ENCODE measurements at places on chromosomes 13 and 19.

- DNase-seq: no peak
These were observed 1472.6 kb downstream of the UQCRFS1 start for GRCh38 chr19:27740396-27740795.

GRCh38 chr19:30804751-30805150, 432.6 kb downstream of the ZNF536 start:
- DNase-seq: peak; percentile 22

DNA sequence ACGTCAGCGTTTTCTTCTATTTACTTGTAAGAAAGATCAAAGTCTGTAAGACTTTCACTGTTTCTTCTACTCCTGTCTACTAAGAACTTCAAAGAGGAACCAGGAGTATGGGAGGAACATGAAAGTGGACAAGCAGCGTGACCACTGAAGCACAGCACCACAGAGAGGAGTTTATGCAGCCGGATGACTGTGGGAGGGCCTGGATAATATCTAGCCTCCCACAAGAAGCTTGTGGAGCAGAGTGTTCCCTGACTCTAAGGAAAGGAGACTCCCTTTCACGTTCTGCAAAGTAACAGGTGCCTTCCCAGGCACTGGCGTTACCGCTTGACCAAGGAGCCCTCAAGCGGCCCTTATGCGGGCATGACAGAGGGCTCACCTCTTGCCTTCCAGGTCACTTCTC, 83.6 kb upstream of the PDCD5 start:
- no peak for DNase-seq

DNA sequence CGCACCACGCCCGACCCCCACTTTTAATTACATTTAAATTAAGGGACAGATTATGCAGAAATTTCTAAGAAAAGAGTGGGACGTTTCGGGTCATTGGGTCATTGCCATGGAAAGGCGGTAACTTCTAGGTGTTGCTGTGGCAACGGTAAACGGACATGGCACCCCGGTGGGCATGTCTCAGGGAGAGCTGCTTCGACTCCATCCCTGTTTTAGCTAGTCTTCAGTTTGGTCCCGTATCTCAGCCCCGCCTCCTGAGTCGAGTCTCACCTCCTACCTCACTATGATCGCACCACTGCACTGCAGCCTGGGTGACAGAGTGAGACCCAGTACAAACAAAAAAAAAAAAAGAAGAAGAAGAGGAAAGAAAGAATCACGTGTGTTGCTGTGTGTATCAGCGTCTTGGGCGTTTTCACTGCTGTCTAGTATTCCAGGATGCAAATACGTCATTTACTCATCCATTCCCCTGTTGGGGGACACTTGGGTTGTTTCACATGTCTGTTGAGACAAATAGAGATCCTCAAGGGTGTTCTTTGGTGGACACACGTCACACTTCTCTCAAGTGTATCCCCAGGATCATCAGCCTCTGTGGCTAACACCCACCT, 41.7 kb downstream of the CELF5 start:
- DNase-seq: no peak

DNA sequence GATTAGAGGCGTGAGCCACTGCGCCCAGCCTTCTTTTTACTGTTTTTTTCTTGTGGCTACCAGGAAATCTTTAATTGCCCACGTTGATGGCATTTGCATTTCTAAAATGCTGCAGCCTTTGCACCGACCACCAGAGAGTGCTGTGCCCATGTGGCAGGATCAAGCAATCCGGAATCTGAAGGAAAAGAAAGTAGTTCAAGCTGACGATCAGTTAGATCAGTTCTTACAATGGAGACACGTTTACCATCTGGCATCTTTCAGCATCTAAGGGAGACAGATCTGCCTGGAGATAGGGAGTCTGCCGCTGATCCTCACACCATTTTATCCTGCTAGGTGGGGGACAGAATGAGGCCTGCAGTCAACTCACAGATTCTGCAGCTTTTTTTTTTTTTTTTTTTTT, 19.9 kb downstream of the TINCR start:
- DNase-seq: no peak

DNA sequence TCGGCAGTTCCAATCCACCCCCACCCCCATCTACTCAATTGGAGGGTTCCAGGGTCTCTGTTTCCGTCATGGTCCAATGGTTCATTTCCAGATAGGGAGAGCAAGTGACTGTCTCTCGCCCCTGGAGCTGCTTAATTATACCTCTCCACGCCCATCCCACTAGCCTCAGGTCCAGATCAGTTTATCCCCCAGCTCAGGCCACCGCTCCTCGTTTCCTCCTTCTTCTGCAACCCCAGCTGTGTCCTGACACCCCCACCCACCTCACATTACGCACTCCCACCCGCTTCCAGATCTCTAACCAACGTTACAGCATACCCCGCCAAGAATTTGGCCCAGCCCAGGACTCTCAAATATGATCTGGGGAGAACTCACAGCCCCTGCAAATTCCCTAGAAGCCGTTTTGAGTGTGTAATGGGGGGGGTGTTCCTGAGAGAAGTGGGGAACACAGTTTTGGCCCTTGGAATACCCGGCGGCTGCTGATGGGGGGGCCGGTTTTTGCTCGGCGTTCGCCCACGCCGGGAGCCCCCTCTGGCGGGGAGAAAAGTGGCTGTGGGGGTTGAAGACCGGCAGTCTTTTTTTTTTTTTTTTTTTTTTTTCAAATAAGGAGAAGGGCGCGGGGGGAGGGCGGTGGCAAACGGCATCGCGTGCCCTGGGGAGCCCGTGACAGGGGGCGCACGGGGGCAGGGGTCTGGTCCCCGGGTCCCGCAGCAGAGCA, 1.7 kb upstream of the PDE4A start:
- DNase-seq: no peak

GRCh38 chr13:84659359-84659661, 777.0 kb upstream of the SLITRK1 start:
- DNase-seq: no peak

- no peak for DNase-seq
These were observed 759.9 kb downstream of the GPC5 start for GRCh38 chr13:92158346-92158745.

GRCh38 chr19:53626486-53626885, 5.3 kb upstream of the DPRX start:
- no peak for DNase-seq

DNA sequence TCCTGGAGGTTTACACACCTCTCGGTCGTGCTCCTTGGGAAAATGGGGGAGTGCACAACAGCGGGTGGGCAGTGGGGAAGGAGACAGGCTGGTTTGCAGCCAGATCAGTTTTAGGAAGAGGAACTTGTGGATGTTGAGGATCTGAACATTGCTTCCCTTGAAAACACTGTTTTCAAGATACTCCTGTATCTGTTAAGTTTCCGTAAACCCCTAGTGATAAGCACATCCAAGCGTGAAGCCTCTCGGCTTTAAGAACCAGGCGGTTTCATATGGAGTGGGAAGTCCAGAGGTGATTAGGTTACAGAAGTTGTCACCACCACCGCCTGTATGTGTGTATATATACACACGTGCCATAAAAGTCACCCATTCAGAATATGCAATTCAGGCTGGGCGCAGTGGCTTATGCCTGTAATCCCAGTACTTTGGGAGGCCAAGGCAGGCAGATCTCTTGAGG, 47.4 kb downstream of the SIPA1L3 start:
- no peak for DNase-seq

GRCh38 chr19:23523863-23524262, 128.6 kb upstream of the ZNF91 start:
- no peak for DNase-seq

GRCh38 chr19:55704494-55705245, 29.6 kb downstream of the EPN1 start:
- DNase-seq: no peak

- DNase-seq: no peak
These were observed 18.6 kb upstream of the POSTN start for GRCh38 chr13:37617173-37617572.

DNA sequence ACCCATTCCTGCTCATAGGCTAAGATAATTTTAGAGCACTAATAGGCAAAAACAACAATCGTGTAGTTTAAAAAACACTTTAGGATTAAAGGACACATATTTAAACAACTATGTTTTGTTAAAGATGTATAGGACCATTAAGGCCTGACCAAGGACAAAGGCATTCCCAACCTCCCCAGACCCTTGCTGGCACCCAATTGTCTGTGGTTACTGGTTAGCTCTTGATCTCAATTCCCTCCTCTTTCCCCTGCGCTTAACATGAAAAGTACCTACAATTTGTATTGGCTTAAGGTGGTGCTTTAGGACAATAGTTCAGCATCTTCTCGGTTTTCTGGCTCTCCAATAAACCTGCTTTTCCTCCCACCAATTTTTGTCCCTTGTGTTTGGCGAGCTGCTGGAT, 51.0 kb downstream of the TEX26 start:
- no peak for DNase-seq

DNA sequence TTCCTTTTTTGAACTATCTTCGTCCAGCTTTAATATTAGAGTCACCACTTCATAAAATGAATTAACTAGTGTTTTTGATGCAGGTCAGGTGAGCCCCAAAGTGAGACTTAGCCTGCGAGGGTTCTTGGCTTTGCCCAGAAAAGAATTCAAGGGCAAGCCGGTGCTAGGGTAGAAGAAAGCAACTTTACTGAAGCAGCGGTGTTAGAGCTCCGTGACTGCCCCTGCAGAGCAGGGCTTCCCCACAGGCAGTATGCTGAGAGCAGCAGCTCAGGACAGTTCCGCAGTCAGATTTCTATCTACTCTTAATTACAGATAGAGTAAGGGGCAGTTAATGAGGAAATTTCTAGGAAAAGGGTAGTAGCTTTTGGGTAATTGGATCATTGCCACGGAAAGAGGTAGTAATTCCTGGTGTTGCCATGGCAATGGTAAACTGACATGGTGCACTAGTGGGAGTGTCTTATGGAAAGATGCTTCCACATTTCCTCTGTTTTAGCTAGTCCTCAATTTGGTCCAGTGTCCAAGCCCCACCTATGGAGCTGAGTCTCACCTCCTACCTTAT, 432.2 kb upstream of the ZNF507 start:
- peak; percentile 7 for DNase-seq

- no peak for DNase-seq
These were observed 150.7 kb downstream of the KCTD15 start for GRCh38 chr19:33947265-33947964.

- DNase-seq: peak; percentile 37
These were observed 2.4 kb downstream of the GADD45B start for GRCh38 chr19:2478278-2478755.

Data from spinal cord (tissue), 10 donors.